ENCODE measurements at places on chromosomes 6 and 20. TPM values are rescaled to one million over a fixed set of nuclear protein-coding genes. Genes with fewer than 3 reads are reported as not detected.

DNA sequence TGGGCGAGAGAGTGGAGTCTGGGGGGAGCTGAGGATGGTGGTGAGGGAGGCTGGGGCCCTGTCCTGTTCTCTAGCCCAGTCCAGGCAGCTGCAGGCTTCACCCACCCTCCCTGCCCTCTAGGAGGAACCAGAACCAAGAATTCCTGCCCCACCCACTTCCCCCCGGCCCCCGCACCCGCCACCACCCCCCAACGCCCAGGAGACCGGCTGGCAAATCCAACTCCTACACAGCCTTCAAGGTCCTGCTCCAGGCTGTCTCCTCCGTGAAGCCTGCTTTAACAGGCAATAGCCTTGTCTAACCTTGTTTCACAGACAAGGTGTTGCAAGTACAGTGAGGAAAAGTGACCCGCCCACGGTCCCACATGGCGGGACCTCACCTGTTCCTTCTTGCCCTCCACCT is 2.4 kb downstream of the SPDEF start:
- no peak for DNase-seq

GRCh38 chr6:87421576-87421975 is 13.8 kb downstream of the CFAP206 start:
- peak; percentile 22 for DNase-seq

GRCh38 chr20:13817342-13817741 is 32.5 kb downstream of the NDUFAF5 start:
- no peak for DNase-seq

DNA sequence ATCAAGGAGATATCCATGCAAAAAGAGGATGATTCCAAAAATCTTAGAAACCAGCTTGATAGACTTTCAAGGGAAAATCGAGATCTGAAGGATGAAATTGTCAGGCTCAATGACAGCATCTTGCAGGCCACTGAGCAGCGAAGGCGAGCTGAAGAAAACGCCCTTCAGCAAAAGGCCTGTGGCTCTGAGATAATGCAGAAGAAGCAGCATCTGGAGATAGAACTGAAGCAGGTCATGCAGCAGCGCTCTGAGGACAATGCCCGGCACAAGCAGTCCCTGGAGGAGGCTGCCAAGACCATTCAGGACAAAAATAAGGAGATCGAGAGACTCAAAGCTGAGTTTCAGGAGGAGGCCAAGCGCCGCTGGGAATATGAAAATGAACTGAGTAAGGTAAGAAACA is 10.1 kb upstream of the SNRNP48 start:
- no peak for DNase-seq

DNA sequence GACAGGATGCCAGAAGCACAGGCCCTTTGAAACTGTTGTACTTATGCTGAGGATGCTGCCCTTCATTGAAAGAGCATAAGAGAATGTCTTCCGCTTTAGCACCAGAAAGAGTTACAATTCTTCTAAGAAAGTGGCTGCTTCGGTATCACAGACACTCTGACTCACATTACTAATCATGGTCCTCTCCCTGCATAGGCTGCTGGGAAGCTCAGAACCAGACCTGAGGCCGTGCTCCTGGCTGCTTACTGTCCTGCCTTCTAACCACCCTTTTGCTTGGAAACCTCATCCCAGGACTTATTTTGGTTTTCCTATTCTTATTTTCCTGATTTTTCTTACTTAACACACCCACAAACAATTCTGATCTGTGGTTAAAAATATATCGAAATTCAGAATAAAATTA is 22.9 kb downstream of the LYRM4 start:
- no peak for DNase-seq

GRCh38 chr20:2162125-2162822 is 60.6 kb downstream of the STK35 start:
- no peak for DNase-seq

- DNase-seq, result no peak
These were observed 127.2 kb upstream of the TAB2 start for GRCh38 chr6:149190224-149190831.

Gene ZNF76
- polyA plus RNA-seq, result 43.7 TPM

DNA sequence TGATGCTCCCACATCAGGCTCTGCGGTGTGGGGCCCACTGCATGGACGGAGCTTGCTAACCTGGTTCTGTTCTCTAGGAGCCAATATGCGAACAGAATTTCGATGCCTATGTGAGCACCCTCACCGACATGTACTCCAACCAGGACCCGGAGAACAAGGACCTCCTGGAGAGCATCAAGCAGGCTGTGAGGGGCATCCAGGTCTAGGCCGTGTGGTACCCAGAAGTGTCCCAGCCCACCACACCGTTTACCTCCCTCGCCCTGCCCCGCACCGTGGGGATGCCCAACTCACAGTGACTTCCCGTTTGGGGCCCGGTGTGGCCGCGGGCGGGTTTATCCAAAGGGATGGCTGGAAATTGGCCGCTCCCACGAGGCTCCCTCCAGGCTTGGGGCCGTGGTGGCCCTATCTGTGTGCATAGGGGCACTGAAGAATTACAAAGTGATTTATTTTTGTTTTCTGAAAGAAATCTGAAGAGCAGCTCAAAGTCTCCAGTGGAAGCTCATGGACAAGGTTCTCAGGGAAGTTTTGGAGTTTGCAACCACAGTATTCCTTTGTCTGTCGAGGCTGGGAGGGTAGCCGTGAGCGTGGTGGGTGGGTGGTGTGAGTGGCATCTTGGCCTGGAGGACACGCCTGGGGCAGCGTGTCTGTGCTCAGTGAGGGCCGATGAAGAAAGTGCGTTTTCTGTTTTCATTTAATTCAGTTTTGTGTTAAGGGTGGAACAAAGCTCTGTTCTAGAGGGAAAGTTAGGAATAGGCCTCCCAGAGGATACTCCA is 15.1 kb upstream of the PCMTD2 start:
- DNase-seq, result no peak

Gene PPP1R14C
- polyA plus RNA-seq, result 3.8 TPM

DNA sequence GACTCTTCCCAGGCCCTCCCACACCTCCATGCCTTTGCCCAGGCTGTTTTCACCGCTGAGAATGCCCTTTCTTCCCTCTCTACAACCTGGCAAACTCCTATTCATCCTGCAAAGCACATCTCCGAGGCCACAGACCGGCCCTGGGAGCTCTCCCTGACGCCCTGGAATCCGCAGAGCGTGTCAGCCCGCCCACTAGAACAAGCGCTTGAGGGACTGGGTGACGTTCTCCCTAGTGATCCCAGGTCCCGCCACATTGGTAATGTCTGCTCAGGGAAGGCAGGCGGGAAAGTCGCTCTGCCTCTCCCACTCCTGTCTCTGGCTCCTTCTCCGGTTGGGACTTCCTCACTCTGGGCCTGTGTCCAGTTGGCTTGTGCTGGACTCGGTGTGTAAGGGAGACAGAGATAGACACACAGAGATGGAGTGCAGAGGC is 61.6 kb downstream of the SRC start:
- no peak for DNase-seq

GRCh38 chr6:84920021-84920420 is 155.6 kb upstream of the TBX18 start:
- DNase-seq, result no peak

GRCh38 chr6:102127253-102127652 is 733.7 kb downstream of the GRIK2 start:
- no peak for DNase-seq
